ENCODE measurements at places on chromosomes 2 and 18.

DNA sequence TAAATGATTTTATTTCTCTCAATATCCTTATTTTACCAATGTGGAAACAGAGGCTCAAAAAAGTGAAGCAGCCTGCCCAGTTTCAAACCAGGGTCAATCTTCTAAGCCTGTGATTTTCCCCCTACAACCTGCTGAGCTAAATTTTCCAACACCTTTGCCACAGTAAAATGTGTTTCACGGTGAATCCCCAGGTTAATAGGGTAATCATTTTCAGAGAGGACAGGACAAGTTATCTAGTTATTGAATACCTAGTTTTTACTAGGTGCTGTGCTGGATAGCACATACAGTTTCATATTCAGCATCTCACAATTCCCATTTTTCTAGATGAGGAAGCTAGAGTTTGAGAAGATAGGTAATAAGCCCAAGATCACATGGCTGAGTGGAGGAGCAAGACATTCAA lies 236.6 kb downstream of the PTH2R start:
- DNase-seq: no peak

- no peak for DNase-seq
These were observed 41.1 kb downstream of the LDAH start for GRCh38 chr2:20781656-20782265.

GRCh38 chr18:61308004-61308403 lies 25.2 kb upstream of the CDH20 start:
- DNase-seq: no peak

GRCh38 chr2:234048049-234048448 lies 2.5 kb upstream of the SPP2 start:
- no peak for DNase-seq

DNA sequence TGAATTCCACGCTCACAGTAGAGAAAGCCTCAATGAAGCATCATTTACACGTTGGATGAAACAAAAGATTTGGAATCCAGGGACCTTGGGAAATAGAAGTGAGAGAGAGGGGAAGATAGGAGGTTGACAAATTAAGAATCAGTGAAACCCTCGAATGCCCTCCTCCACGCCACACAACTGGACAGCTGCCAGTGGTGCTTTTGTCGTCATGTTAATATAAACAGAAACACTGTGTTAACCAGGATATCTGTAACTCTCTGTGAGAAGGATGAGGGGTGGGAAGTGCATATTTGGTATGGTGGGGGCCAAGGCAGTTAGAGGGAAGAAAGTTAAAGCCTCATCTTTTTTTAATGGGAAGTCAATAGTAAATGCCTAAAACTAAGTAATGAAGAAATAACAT lies 108.7 kb downstream of the GFPT1 start:
- no peak for DNase-seq

GRCh38 chr2:240247241-240247867 lies 106.9 kb upstream of the OTOS start:
- no peak for DNase-seq

DNA sequence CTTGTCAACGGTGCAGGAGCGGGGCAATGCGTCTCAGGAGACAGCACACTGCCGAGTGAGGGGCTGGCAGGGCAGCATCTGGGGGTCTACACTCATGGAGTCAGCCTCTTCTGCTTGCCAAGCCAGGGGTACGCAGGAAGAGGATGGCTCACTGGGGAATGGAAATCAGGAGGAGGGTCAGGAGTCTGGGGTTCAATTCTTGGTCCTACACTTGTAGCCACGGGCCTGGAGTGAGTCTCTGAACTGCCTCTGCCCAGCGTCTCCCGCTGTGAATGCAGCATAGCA lies 70.0 kb downstream of the CAPN13 start:
- no peak for DNase-seq

Measured in NCI-H187 (cell line).